CD4-positive, alpha-beta T cell treated with Interleukin-15 for 4 hours (primary cell): ENCODE measurements at places on chromosomes 5 and 9.

GRCh38 chr5:178619390-178619789 is 7.5 kb downstream of the CLK4 start:
- no peak for DNase-seq

- no peak for DNase-seq
Observed at GRCh38 chr9:118686959-118687358, 682.3 kb downstream of the BRINP1 start.

DNA sequence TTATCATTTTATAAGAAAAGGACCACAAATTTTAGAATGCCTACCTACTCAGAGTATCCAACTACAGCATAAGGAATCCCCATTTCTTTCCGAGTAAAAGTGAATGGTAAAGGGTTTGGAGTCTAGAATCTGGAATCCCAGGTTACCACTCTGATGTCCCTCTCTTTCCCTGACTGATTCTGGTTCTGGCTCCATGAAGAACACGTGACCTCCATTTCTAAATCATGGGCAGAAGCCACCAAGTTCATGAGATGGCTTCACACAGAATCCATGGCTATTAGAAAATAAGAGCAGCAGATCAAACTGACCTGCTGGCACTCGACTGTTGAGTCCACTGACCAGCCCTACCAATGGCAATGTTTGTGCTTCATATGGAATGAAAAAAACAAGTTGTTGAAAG is 40.7 kb downstream of the PFDN1 start:
- DNase-seq = no peak

DNA sequence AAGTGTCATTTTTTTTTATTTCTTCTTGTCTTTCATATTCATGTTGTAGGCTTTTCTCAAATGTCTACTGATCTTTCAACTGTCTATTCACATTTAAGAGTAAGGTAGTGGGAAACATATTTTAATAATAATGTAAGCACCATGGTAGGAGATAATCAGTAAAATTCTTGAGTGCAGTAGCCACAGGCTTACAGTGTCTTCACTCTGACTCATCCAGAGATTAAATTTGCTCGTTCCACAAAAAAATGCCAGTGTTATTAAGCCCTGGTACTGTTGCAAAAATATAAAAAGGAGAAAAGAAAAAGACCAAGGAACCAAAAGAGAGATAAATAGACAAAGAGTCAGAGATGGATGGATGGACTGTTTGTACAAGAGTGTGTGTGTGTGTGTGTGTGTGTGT is 43.0 kb downstream of the PARP8 start:
- DNase-seq = no peak

DNA sequence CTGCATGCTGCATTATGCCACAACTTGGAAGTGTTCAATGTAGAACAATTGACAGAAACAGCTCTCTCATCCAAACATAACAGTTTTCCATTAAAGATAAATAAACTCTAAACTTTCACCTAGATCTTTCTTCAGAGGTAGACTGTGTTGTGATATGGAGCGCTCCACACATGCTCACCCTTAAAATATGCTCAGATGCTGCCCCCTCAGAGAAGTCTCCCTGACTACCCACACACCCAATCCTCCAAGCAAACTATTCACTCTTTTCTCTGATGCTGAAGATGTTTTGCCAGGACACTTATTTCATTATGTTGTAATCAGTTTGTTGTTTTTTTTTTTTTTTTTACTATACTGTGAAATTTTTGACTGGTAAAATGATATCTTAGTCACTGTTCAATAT is 206.6 kb upstream of the RASA1 start:
- DNase-seq = no peak

- no peak for DNase-seq
Observed at GRCh38 chr5:39266442-39266841, 47.1 kb upstream of the FYB1 start.

- DNase-seq = no peak
Observed at GRCh38 chr5:27788184-27788583, 749.8 kb upstream of the CDH9 start.

GRCh38 chr9:86676396-86676795 is 270.9 kb downstream of the GAS1 start:
- DNase-seq = no peak

DNA sequence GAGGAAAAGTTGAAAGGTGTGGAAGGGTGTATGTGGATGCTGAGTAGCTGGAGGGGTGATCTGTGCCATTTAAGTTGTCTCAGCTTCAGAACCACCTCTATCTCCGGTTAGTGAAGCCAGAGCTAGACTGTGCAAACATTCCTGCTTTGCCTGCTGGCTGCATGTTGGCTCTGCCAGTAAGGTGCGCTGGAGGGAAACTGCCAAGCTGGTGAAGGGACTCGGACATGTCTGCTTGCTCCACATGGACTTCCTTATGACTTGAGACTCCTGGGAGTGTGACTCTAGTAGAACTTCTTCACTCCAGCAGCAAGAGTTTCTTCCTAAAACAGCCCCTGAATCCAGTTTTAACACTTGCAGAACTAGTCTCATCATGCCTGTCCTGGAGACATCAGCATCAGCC is 27.9 kb downstream of the DAB2 start:
- DNase-seq = no peak

DNA sequence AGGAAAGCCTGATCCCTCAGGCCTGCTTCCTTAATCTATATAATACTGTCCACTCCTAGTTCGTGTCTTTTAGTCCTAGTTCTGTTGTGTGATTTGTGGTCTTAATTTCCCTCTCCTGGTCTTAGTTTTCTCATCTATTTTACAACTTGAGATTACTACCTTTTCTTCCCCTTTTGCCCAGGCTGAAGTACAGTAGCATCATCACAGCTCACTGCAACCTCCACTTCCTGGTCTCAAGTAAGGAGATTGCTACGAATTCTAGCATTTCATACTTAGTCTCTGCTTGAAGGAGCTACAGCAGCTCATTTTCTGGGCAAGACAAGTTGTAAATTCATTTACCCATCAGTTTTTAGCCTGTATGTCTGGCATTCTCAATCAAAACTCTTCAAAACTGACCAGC is 5.5 kb downstream of the TRIM32 start:
- DNase-seq = no peak

- no peak for DNase-seq
Observed at GRCh38 chr5:159132429-159133040, 32.8 kb upstream of the EBF1 start.

GRCh38 chr9:26562338-26562737 is 330.3 kb downstream of the CAAP1 start:
- no peak for DNase-seq

DNA sequence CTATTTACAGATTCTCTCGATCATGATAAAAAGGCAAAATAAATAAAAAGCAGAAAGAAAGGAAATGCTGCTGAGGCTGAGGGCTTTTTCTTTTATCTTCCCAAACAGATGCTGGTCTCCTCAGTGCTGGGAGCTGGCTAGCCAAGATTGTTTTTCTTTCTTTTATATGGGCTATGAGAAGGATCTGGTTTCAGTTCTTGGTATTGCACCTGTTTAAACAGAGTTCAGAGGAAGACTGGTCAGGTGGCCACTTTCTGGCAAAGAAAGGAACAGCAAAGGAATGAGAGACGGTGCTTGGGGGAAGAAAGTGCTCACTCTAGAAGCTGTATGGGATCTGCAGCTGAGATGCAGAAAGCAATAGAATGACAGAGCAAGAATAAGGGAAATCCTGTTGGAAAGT is 88.9 kb downstream of the SLF1 start:
- DNase-seq = no peak

DNA sequence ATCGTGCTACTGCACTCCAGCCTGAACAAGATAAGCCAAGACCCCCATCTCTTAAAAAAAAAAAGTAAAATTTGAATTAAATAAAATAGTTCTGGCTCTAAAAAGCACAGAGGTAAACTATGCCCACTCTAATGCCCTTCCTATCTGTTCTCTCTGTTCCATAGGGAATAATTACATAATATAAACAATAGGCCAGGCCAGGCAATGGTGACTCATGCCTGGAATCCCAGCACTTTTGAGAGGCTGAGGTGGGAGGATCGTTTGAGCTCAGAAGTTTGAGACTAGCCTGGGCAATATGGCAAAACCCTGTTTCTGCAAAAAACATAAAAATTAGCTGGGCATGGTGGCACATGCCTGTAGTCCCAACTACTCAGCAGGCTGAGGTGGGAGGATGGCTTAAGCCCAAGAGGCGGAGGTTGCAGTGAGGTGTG is 47.4 kb downstream of the MYO10 start:
- no peak for DNase-seq

DNA sequence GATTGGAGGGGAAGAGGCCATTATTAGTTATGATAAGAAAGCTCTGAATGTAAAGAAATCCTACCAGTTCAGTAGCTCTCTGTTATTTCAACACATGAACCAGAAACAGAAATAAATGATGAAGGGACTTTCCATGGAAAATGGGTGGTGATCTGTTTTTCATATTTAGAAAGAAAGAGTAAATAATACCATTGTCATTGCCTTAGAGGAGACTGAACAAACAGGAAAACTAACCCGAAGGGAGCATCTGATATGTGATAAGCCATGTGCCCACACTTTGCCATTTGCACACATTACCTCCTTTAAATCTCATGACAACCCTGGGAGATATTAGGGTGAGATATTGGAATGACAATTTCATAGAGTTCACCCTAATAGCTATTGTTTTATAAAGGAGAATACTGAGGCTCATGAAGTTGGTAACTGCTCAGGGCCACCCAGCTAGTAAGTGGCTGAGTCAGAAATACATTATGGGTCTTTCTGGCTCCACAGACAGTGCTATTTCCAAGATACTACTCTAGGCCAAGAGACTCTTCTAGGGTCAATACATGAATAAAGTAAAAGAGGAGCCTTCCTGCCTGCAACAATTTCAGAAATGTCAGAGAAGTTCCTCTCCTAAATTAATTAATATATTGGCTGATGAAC is 111.0 kb upstream of the SLIT3 start:
- no peak for DNase-seq

GRCh38 chr5:124552526-124552925 is 193.9 kb downstream of the ZNF608 start:
- DNase-seq = no peak

GRCh38 chr9:92180669-92181181 is 65.5 kb upstream of the SPTLC1 start:
- DNase-seq = no peak

- DNase-seq = no peak
Observed at GRCh38 chr9:93479726-93480125, 26.3 kb upstream of the FAM120AOS start.

DNA sequence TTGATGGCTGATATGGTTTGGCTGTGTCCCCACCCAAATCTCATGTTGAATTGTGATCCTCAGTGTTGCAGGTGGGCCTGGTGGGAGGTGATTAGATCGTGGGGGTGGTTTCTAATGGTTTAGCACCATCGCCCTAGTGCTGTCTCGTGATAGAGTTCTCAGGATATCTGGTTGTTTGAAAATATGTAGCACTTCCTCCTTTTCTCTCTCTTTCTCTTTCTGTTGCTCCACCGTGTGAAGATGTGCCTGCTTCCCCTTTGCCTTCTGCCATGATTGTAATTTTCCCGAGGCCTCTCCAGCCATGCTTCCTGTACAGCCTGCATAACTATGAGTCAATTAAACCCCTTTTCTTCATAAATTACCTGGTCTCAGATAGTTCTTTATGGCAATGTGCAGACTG is 111.6 kb downstream of the SREK1 start:
- DNase-seq = no peak

GRCh38 chr9:95495961-95496360 is 20.8 kb downstream of the PTCH1 start:
- DNase-seq = no peak

DNA sequence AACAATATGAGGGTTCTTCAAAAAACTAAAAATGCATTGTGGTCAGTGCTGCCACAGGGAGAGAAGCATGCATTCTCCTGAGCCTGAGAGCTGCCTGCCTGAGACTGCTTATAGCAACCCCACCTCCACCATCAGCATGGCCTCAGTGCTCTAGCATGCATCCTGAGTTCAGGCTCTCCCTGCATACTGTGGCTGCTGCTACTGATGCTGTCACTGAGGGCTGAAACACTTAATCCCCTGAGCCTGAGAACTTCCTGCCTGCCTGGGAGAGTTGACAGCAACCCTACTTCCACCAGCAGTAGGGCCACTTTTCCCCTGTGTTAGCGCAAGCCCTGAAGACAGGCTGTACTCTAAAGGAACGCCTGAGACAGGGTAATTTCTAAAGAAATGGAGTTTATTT is 206.0 kb downstream of the FBXO4 start:
- no peak for DNase-seq

DNA sequence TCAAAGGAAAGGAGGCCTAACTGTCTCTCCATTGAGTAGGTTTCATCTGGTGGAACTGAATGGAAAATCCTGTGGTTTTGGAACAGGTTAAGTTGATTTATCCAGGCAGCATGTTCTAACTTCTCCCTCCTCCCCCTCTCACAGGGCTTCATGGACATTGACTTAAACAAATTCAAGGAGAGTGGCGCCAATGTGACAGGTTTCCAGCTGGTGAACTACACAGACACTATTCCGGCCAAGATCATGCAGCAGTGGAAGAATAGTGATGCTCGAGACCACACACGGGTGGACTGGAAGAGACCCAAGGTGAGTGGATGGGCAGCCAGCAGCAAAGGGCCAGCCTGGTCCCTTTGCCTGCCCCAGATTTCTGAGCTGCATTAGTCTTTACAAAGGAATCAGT is 183.9 kb downstream of the GRIA1 start:
- DNase-seq = no peak

DNA sequence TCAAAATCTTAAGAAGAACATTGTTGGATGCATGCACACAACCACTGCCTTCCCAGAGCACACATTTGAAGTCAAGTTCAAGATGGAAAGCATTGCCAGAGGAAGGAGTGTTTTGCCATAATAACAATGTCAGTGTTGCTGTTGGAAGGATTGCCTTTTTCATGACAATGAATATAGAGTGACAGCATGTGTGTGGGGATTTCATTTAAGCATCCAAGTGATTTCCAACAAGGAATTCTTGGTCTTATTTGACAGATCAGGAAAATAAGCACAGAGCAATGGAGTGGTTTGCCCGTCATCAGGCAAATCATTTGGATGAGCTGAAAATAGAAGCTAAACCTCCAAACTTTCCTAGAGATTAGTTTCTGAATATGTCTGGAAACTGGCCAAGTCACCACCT is 140.0 kb upstream of the RAI14 start:
- no peak for DNase-seq

GRCh38 chr9:76369583-76369982 is 24.6 kb downstream of the RFK start:
- DNase-seq = no peak

GRCh38 chr9:34971146-34971811 is 13.2 kb downstream of the PHF24 start:
- no peak for DNase-seq

GRCh38 chr9:83508067-83508466 is 30.1 kb downstream of the FRMD3 start:
- no peak for DNase-seq

- DNase-seq = no peak
Observed at GRCh38 chr9:3507395-3508077, 18.3 kb downstream of the RFX3 start.
